Islet precursor cell (in vitro differentiated cells): ENCODE measurements at places on chromosomes 7 and 10.

- no peak for DNase-seq
These were observed 63.6 kb upstream of the RAB18 start for GRCh38 chr10:27440478-27440877.

DNA sequence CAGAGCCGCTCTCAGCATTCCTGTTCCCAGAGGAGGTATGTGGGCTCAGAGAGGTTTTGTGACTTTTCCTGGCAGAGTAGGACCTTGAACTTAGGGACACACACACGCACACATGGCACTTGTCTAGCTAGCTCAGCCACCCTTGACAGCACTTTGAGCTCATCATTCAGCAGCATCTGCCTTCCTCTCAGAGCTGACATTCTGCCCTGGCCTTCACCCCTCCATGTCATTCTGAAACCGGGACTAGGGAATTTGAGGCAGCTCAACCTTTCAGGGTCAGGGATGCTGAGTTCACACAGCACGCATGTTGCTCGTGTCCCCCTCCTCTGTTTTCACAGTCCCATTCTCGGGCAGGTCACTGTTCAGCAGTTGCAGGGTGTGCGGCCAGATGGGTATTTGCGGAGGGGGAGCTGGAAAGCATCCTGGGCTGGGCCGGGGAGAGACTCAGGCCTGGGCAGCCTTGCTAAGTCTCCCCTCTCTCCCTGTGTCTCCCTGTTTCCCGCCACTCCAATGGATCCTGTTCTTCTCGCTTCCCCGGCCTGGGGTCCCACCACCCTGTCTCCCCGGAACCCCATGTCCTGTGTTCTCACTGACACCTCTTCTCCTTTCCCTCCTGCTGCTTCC, 78.0 kb downstream of the COL13A1 start:
- DNase-seq: no peak

DNA sequence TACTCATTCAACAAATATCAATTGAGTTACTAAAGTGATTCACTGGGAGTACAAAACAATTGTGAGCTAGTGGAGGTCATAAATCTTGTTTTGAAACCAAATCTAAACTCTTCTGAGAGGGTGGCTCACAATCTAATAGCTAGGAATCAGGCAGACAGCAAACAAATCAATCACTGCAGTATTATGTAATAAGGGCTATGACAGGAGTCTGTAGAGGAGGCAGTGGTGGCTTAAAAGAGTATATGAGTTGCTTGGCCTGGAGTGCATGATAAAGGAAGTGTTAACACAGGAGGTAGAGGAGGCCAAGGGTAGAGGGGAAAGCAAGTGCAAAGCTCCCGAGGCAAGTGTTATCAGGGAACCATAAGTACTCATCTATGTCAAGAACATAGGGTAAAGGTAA, 16.5 kb downstream of the MYPN start:
- no peak for DNase-seq

DNA sequence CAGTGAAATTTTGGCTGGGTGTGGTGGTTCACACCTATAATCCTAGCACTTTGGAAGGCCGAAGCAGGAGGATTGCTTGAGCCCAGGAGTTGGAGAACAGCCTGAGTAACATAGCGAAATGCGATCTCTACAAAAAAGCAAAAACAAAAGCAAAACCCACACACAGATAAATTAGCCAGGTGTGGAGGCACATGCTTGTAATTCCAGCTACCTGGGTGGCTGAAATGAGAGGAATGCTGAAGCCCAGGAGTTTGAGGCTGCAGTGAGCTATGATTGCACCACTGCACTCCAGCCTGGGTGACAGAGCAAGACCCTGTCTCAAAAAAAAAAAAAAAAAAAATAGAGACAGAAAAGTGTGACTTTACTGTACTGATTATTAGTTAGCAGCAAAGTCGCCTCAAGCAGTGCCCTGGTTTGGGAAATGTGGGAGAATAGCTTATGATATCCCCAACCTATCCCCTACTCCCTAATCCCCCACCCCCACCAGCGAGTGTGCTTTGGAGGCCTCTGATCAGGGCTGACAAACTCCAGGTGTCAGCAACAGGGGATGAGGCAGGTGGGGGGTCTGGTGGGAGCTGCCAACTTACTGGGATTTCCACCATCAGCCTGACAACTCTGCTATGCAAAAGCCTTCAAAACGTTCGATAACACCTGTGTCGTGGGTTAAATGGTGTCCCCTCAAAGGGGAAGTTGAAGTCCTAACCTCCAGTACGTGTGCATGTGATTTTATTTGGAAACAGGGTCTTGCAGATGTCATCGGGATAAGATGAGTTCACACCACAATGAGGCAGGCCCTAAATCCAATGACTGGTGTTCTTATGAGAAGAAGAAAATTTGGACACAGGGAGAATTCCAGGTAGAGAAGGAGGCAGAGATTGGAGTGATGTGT, 124.7 kb upstream of the SDK1 start:
- peak; percentile 68 for DNase-seq

DNA sequence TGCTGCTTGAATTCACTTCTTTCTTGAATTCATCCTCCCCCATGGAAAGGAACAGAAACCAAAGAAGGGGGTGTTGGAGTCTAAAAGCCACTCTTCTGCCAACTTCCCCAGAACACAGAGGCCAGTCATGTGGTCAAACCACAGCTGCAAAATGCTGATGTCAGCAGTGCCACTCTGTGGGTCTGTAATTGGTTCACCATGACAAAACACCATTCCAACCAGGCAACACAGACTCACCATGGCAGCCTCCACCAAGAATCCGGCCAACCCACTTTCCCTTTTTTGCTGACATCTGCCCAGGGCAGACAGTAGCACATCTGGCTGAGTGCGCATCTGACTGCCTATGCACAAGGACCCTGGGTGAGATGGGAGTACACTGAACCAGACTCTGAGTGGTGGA, 16.8 kb downstream of the OSBPL3 start:
- no peak for DNase-seq

GRCh38 chr10:61302124-61302523, 151.1 kb downstream of the TMEM26 start:
- no peak for DNase-seq

DNA sequence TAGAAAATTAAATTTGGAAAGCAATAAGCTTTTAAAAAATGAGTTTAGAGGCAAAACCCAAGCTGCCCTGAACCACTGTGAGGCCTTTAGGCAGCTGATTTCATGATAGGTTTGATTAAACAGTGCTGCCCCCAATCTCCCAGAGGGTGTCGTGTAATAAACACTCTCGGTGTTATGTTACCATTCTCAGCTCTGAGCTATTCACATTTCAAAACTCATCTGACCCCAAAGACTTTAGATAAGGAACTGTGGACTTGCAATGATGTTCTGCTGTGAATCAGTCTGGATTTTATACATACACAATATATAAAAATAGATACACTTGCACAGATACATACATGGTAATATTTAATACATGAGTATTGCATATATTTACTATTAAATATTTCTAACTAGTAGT, 120.4 kb downstream of the MALRD1 start:
- no peak for DNase-seq

DNA sequence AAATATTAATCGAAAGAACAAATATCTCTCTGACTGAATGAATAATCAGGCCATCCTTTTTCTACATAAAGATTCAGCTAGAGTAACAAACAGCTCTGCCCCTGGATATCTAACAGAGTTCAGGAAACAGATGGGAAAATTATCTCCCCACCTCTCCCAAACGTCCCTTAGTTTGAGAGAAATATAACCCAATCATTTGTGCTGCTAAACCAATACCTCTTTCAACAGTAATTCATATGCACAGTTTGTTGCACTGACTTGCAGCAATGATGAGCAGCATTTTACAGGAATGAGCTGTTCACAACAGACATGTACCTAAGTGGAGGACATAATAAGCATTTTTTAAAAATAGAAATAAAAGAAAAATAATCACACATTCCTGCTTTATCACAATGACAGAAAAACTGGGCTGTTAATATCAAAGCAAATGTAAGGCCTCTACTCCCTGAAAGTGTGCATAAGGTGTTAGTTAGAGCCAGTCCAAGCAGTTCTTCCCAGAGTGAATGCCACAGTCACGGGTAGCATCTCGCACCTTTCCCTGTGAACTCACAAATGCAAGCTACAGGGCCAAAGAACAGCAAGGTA, 2.3 kb downstream of the CREB3L2 start:
- no peak for DNase-seq

GRCh38 chr7:139675127-139676125, 102.4 kb downstream of the HIPK2 start:
- DNase-seq: no peak

GRCh38 chr7:131619336-131620305, 63.2 kb upstream of the PODXL start:
- DNase-seq: peak; percentile 88

GRCh38 chr10:101568054-101568745, 19.9 kb downstream of the POLL start:
- DNase-seq: peak; percentile 37

DNA sequence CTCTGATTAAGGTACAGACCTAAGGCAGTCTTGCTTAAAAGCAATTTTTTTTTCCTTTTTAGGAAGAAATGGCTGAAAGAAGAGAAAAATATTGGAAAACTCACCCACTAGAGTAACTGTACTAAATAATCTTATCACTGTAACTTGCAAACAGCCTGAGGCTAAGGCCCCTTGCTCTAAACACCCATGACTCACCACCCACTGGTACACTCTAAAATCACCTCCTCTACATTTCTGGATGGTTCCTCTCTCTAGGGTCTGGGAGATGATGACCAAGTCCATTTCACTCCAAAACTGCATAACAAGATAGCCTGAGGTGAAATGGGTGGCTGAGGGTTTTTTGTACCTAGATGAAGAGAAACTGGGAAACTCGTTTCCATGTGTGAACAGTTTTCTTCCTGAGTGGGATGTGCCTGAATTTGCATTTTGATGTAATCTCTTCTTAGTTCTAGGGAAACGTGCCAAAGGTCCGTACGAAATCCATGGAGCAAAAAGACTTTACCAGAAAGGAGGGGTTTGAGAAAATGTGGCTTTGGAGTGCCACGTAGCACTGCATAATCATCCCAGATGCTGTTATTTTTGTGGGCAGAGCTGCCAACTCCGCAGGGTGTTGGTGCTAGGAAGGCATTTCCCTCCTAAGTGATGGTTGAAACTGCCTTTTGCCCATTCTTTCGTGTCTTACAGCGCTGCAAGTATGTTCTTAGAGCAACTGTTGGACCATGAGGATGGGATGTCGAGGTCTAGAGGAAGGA, 113.5 kb upstream of the C10orf90 start:
- peak; percentile 80 for DNase-seq

GRCh38 chr10:102555781-102556328, 52.1 kb downstream of the SUFU start:
- DNase-seq: peak; percentile 69

- DNase-seq: no peak
These were observed 124.9 kb downstream of the SND1 start for GRCh38 chr7:127776776-127777386.

DNA sequence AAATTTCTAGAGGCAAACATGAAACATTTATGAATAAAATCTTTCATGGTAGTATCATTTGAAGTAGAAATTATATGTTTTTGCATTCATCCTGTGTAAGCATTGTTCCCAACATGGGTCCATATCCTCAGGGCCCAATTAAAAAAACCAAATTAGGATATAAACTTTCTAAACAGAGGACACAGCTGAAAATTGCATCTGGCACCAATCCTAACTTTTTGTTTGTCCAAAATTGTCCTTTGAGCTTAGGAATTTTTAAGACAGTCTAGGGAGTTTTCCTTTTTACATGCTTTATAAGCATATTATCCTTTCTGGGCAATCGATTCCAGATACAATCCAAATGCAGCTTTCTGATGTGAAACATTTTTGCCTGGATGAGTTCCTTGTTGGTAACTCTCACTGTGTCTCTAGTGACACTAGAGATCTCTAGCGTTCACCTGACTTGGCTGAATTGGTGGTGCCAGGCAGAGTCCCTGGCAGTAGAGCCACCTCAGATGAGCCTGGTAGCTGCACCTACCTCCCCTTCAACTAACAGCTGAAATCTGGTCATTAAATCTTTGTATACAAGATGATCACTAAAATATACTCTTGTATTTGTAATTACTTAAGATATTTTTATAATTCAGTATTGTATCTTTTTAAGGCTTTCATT, 137.6 kb upstream of the SAMD8 start:
- no peak for DNase-seq

DNA sequence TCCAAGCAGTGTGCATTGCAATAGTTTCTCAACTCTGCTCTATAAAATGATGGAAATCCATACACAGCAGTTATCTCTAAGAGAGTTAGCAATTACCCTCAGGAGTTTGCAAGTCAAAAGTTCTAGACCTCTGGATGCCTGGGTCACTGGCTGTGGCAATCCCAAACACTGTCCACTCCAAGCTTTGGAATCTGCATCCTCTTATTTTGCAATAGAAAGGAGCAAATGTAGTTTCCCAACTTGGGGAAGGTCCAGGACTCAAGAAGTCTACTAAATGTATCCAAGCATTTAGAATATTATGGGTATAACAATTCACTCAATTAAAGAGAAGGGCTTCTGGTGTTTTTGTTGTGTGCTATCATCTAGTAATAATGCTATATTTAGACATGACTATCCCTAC, 131.3 kb upstream of the NRP1 start:
- DNase-seq: no peak

- DNase-seq: no peak
These were observed 95.8 kb downstream of the CFAP58 start for GRCh38 chr10:104449391-104449790.

- DNase-seq: no peak
These were observed 32.0 kb downstream of the LMTK2 start for GRCh38 chr7:98138672-98139071.

GRCh38 chr7:155405399-155406318, 52.3 kb upstream of the EN2 start:
- peak; percentile 64 for DNase-seq

DNA sequence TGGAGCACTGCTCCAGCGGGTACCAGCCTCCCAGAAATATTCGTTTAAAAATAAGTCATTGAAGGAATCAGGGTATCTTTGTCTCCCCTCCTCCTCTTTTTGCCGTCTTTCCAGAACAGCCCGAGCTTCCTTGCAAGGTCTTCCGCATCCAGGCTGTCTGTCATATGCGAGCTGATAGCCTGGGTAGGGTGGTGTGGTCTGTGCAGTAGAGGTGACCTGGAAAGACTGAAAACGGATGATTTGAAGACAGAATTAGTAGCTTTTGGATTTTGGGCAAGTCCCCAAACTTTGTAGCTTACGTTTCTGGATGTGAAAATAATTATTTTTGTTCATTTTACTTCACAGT, 480 bp downstream of the VPS50 start:
- DNase-seq: no peak

GRCh38 chr7:64946772-64947171, 43.7 kb downstream of the ZNF273 start:
- DNase-seq: peak; percentile 71

- DNase-seq: no peak
These were observed 657.8 kb upstream of the PHF14 start for GRCh38 chr7:10315881-10316280.

GRCh38 chr7:35552691-35553090, 142.2 kb downstream of the HERPUD2 start:
- DNase-seq: no peak

GRCh38 chr10:44132361-44133289, 252.3 kb downstream of the CXCL12 start:
- DNase-seq: no peak

- DNase-seq: no peak
These were observed 51.3 kb downstream of the AOC1 start for GRCh38 chr7:150903606-150904005.

GRCh38 chr10:27688991-27689390, 56.6 kb downstream of the MKX start:
- DNase-seq: no peak

- no peak for DNase-seq
These were observed 47.8 kb downstream of the MGMT start for GRCh38 chr10:129514568-129515451.

GRCh38 chr7:135247746-135248471, 14.3 kb downstream of the STRA8 start:
- peak; percentile 57 for DNase-seq
